ENCODE measurements at places on chromosomes 6 and 20.
A peak's percentile ranks its signal among the peaks of the same experiment; 100 is the strongest.

GRCh38 chr20:39850246-39850645 lies 838.8 kb downstream of the MAFB start:
- no peak for DNase-seq

DNA sequence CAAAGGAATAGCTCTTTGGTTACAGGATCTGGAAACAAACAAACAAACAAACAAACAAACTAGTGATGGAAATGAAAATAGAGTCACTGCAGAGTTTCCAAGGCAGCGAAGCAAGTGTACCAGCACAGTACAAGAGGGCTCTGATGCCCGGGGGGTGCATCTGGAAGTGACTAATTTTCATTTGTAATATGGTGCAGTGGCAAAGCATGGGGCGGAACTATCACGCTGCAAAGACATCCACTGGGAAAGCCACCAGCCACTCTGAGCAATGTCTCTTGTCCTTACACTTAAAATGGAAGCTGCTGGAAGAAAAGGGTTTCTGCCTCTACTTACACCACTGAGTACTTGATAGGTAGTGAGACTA lies 44.4 kb upstream of the NEDD9 start:
- no peak for DNase-seq

GRCh38 chr20:42483730-42484303 lies 705.9 kb downstream of the PTPRT start:
- peak; percentile 10 for DNase-seq

- no peak for DNase-seq
Observed at GRCh38 chr6:127453845-127454619, 5.2 kb downstream of the KIAA0408 start.

DNA sequence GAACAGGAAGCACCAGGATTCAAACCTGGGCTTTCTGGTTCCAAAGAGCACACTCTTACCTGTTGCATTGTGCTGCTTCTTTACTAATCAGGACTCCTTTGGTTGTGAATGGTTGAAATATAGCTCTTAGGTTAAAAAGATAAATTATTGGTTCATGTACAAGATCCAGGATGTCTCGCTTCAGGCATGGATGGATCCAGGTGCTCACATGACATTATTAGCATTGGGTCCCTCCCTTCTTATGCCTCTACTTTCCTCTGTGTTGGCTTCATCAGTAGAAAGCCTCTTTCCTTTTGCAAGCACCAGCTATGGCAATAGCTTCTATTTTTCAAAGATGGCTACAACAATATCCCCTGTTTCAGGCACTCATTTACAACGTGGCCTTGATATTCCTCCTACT lies 217.7 kb upstream of the SULF2 start:
- no peak for DNase-seq

- no peak for DNase-seq
Observed at GRCh38 chr6:176766-177165, 115.5 kb upstream of the DUSP22 start.

Measured in tibial nerve (tissue), 4 donors.